NCI-H1436 treated with DMSO at 0.1 percent for 48 hours (cell line): ENCODE measurements at places on chromosomes 4 and X.

DNA sequence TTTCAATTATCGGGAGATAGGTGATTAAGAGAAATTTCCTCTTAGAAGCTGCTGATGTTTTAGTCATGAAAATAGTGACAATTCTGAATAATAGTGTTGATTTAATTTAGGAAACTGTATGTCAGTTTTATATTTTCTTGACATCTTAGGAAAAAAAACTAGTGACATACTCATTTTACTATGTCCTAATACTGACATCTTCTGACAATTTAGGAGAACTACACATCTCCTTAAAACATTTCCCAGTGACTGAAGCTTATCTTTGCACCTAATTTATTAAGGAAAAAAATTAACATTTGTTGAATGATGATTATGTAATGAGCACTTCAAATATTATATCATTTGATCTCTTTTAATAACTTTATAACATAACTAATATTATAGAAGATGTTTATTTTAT is 42.0 kb upstream of the RBMXL3 start:
- DNase-seq: no peak

- no peak for DNase-seq
These were observed 357.1 kb upstream of the KLHL4 start for GRCh38 chrX:87160435-87161010.

DNA sequence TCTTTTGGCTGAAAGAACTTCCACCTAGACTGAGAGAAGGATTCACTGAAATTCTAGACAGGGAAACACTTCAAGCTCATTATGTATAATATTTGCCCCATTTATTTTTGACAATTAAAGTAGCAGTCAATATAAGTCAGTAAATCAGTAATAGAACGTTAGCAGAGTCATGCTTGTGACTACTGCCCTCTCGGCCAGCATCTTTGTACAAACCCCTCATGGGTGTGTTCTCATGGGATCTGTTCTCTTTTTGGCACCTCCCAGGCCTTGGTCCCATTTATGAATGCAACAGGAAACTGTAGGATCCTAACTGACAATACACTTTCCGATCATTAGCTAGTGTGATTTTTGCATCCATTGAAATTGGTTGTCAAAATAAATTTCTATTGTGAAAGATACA is 2.9 kb downstream of the MSL3 start:
- no peak for DNase-seq

- DNase-seq: no peak
These were observed 20.2 kb upstream of the IL2 start for GRCh38 chr4:122476745-122477144.

DNA sequence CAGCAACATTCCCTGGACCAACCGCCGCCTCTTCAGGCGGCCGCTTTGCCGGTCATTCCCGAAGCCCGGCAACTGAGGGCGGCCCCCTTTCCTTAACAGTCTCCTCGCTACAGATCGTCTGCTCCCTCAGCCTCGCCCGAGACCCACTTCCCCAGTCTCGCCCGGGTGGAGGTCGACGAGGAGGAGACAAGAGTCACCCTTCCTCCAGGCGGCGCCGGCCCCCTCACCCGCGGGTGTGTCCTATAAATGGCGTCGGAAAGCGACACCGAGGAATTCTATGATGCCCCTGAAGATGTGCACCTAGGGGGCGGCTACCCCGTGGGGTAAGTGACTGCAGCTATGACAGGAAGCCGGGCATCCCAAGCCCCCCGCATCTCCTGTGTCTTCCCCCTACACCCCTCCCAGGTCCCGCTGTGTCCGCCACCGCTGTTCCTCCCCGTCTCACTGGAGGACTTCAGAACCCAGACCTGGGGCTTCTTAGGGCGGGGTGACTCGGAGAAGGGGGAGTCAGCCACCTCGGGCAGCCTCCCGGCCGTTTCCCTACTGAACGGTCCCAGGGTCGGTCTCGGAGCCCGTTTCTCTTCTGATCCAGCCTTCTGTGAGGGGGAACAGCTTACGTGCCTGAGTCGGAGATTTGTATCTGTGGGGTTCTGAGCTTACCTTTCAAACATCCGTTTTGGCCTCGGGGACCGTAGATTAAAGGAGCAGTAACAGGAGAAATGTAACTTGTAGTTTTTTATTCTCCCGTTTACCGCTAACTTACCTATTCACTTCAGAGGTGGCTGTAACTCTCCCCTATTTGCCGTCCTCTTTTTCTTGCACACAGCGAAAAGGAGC is 570 bp downstream of the WDR44 start:
- no peak for DNase-seq

GRCh38 chr4:46390355-46391058 is 579 bp upstream of the GABRA2 start:
- DNase-seq: no peak

- no peak for DNase-seq
These were observed 4.6 kb downstream of the TXK start for GRCh38 chr4:48129307-48130014.

GRCh38 chr4:124883632-124884031 is 171.1 kb upstream of the ANKRD50 start:
- no peak for DNase-seq

GRCh38 chr4:41792166-41792565 is 43.6 kb upstream of the PHOX2B start:
- no peak for DNase-seq

- DNase-seq: no peak
These were observed 69.2 kb downstream of the SORBS2 start for GRCh38 chr4:185742766-185743165.

GRCh38 chr4:105495667-105496066 is 21.8 kb upstream of the PPA2 start:
- DNase-seq: no peak

DNA sequence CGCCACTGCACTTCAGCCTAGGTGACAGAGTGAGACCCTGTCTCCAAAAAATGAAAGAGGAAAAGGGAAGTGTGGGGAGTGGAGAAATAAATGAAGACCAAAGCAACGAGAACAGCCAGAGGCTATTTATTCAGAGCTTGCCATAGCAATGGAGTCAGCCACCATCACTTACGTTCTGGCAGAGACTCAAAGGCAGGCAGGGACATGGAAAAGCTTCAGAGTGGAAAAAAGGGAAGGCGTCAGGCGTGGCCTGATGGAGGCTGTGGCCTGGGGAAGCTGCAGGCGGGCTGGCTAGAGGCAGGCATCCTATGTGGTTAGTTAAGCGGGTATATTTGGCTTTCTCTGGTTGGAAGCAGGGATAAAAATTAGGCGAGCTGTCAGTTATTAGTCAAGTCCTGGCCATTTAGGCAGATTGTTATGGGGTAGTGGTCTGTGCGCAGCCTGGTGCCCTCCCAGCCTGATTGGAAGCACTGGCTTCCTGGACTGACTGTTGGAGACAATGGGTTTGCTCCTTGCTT is 73.3 kb downstream of the DCTD start:
- DNase-seq: no peak

DNA sequence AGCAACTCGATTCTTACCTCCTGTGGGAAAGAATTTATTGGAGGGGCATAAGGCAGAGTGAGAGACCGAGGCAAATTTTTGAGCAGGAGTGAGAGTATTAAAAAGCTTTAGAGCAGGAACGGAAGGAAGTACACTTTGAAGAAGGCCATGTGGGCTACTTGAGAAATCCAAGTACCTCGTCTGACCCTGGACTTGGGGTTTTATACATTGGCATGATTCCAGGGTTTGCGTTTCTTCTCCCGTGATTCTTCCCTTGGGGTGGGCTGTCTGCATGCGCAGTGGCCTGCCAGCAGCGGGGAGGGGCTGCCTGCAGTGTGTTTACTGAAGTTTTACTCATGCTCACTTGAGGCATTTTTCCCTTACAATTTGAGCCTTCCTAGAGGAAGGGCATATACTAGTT is 3.4 kb downstream of the GALNT7 start:
- no peak for DNase-seq

DNA sequence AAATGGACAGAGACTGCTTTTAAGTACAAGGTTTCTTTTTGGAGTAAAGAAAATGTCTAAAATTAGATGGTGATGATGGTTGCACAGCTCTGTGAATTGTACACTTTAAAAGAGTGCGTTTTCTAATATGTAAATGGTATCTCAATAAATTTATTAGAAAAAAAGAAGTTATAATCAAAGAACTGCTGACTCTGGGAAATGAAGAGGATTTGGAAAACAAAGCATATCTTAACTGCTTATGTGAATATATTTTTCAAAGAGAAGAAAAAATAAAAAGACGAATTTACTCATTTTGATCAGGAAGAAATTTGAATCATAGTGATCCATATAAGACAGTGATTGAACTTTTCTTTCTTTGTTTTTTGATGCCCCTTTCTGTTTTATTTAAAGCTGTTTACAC is 45.9 kb upstream of the FSTL5 start:
- DNase-seq: no peak

- no peak for DNase-seq
These were observed 10.6 kb upstream of the CTSO start for GRCh38 chr4:155964016-155964891.

- DNase-seq: no peak
These were observed 1.0 kb upstream of the TMEM131L start for GRCh38 chr4:153465140-153465539.

- no peak for DNase-seq
These were observed 1478.9 kb downstream of the PCDH19 start for GRCh38 chrX:98931216-98931615.

GRCh38 chr4:145827885-145828284 is 110.7 kb downstream of the ZNF827 start:
- no peak for DNase-seq

GRCh38 chrX:9141496-9141895 is 107.6 kb upstream of the FAM9B start:
- DNase-seq: no peak

- no peak for DNase-seq
These were observed 758.6 kb downstream of the PDHA2 start for GRCh38 chr4:96598465-96598864.

DNA sequence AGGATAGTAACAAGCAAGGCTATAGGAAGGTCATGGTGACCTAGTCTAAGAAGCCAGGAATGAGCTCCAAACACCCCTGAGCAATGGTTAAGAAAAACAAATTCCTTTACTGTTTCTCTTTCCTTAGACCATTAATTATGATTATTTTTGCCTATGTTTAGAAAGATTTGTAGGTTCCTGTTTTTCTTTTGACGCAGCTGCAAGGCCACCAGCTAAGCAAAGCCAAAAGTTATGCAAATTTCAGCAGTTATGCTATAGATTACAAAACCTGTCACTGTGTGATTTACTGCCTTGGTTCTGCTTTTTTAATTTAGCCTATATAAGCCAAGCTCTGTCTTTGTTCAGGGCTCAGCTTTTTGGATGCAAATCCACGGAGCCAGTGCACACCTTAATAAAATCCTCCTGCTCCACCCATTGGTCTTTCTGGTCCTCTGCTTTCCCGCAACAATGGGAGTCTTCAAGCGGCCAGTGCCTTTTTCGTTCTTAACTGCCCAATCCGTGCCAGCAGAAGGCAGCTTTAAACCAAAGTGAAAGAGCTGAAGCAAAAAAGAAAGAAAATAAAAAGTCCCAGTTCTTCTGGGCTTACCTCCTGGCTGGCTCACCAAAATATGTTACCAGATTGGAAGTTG is 1.4 kb upstream of the CEP135 start:
- no peak for DNase-seq

- DNase-seq: no peak
These were observed 31.7 kb upstream of the PDLIM3 start for GRCh38 chr4:185566972-185567371.

DNA sequence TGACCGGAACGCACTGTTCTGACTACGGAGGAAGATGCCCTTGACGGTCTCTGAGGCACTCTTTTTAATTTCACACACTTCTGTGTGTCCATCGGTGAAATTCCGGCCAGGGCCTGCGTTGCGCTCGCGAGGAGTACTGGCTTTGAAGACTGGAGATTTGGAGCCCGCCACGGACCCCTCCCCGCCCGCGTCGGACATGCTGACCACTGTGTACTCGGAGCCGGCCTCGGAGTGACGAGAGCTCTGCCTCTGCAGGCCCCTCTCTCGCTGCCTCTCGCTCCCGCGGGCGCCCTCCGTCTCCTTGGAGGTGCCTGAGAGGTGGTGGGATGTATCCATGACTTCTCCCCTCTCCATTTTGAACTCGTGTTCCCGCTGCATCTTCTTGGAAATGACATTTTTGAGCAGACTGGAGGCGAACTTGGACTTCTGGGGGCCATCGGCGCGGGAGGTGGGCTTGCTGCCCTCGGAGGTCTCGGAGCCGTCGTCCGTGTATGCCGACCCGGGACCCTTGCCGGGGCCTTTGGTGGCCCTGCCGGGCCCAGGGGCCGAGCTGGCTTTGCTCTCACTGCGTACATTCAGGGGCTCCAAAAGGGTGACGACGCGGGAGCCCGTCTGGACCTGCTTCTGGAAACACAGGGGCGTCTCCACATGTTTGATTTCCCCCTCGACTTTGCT is 5.7 kb downstream of the C4orf54 start:
- DNase-seq: no peak

GRCh38 chrX:24002792-24003191 is 24.2 kb downstream of the KLHL15 start:
- DNase-seq: no peak
